Stimulated activated CD8-positive, alpha-beta memory T cell treated with anti-CD3 and anti-CD28 coated beads, Interleukin-2, amount 100 ng/mL, for 1 hour (primary cell): ENCODE measurements at places on chromosomes 7 and 10.

DNA sequence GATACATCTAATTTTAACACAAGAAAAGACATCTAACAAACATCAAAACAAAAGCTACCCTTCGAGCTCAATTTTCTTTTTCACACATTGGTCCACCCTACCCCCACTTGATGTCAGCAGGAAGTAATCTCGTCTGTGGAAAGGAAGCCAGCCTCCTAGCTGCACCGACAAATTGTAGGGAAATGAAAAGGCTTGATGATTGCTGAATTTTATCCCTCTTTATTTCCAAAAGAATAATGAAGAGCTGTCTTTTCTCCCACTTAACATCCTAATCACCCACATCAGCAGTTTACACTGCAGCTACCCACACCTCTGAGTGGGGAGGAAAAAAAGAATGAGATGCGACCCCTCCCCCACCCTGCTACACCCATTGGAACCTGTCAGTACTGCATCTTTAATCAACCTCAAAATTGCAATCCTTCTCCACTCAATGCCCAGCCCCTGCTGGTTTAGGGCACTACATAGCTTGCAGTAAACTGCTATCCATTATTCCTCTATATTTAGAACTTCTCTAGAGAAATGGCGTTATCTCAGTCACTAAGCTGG lies 10.6 kb upstream of the CPVL start:
- DNase-seq, result no peak

GRCh38 chr7:45153233-45153632 lies 4.4 kb upstream of the RAMP3 start:
- DNase-seq, result no peak

GRCh38 chr10:58894929-58895328 lies 281.5 kb upstream of the PHYHIPL start:
- no peak for DNase-seq

- no peak for DNase-seq
Measured at GRCh38 chr7:75937958-75938786, 23.2 kb downstream of the POR start.

DNA sequence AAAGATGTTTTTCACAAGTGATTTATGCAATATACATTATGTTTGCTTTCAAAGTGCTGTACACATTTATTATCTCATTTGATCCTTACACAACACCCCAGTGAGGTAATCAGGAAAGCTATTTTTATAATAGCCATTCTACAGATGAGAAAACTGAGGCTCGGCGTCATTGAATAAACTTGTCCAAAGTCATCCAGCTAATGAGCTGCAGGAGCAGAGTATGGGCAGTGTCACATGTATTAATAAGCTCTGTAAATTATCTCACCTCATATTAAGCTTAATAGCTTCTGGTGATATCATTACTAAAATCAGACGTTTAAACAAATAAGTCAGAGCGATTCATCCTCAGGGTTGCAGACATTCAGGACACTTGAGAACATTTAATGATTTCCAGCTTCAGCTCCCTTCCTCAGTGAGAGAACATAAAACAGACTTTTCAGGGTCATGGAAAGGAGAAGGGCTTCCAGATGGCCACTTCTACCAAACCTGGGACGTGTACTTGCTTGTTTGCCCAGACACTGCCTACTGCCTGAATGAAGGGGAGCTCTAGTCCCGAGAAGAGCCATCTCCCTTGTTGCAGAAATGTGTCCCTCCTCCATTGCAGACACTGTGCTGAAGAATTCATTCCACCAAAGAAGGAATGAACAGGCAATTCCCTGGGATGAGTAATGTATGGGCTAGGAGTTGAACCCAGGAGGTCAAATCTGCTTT lies 20.5 kb upstream of the FZD1 start:
- DNase-seq, result no peak

GRCh38 chr7:87498893-87499292 lies 23.4 kb upstream of the ABCB4 start:
- DNase-seq, result no peak

- no peak for DNase-seq
Measured at GRCh38 chr10:70856454-70856853, 31.9 kb downstream of the PCBD1 start.
